ENCODE measurements at places on chromosomes 5 and 9. TPM values are rescaled to one million over a fixed set of nuclear protein-coding genes. Genes with fewer than 3 reads are reported as not detected.

FBXO10 gene
- 11.8 TPM for total RNA-seq

THBS4 gene
- not detected for total RNA-seq

PCDHGA7 gene
- 4.6 TPM for total RNA-seq

PCSK5 gene
- total RNA-seq = 4.2 TPM

TXNDC8 gene
- total RNA-seq = not detected
